ENCODE measurements at places on chromosomes 5 and 9. TPM values are rescaled to one million over a fixed set of nuclear protein-coding genes. Genes with fewer than 3 reads are reported as not detected.

SMIM27 gene
- 6.5 TPM for total RNA-seq

SHC3 gene
- total RNA-seq: 0.05 TPM

FOXD4 gene
- total RNA-seq: 0.19 TPM

CTSV gene
- 0.83 TPM for total RNA-seq

SAXO1 gene
- total RNA-seq: not detected

GRCh38 chr9:98897745-98898144, 46.0 kb upstream of the COL15A1 start:
- DNase-seq: no peak

GRCh38 chr9:98256756-98257155, 1.3 kb upstream of the TBC1D2 start:
- peak; percentile 14 for DNase-seq

DNA sequence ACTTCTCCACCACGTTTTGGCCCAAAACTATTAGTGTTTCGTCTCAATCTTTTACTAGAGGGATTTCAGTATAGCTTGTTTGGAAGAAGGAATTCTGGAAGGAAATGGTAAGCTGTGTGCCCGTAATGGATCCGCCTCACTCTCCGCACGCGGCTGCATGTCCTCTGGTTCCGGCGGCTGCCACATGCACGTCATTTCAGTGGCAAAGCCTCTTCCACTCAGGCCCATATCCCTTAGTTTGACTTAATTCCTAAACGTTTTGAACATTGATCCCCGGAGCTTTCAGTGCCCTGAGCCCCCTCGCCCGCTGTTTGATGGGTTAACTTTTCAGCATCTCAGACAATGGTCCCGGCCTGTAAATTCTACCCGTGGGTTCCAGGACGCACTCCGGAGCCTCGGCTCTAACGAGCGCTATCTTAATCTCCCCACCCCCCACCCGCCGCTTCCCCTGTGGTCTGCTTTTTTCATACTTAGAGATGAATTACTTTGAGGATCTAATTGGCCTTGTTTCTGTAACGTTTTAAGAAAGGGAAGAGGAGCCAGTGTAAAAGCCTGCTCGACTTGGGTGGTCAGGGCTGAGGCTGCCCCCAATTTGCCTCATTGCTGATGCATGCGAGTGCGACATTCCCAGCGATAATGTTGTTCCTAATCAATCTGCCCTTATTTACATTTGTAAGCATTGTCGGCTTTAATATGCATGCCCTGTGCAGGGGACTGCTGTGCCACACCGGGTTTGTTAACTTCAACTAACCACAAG, 4.6 kb downstream of the PTCH1 start:
- DNase-seq: no peak

- DNase-seq: no peak
Measured at GRCh38 chr5:167525004-167525403, 766.4 kb upstream of the WWC1 start.

GRCh38 chr9:110156902-110157301, 51.1 kb downstream of the C9orf152 start:
- peak; percentile 62 for DNase-seq

DNA sequence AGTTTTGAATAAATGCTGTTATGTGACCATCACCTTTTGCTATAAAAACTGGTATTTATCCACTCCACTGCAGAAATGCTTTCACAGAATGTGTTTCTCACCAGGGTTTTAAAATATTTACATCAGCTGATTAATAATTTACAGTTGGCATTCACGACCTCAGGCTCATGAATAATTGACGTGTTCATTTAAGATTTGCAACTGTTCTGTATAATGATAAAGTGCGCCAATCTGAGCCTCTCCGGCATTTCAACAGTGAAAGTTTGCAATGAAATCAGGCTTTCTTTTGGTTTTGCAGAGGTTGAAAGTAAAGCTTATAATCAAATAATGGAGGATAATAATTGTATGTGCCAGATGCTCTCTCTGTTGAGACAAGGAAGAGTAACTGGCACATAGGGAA, 434.9 kb downstream of the ICE1 start:
- no peak for DNase-seq

GRCh38 chr9:75491533-75491932, 398.9 kb upstream of the PCSK5 start:
- DNase-seq: no peak

- no peak for DNase-seq
Measured at GRCh38 chr5:110872963-110873362, 134.2 kb downstream of the SLC25A46 start.

DNA sequence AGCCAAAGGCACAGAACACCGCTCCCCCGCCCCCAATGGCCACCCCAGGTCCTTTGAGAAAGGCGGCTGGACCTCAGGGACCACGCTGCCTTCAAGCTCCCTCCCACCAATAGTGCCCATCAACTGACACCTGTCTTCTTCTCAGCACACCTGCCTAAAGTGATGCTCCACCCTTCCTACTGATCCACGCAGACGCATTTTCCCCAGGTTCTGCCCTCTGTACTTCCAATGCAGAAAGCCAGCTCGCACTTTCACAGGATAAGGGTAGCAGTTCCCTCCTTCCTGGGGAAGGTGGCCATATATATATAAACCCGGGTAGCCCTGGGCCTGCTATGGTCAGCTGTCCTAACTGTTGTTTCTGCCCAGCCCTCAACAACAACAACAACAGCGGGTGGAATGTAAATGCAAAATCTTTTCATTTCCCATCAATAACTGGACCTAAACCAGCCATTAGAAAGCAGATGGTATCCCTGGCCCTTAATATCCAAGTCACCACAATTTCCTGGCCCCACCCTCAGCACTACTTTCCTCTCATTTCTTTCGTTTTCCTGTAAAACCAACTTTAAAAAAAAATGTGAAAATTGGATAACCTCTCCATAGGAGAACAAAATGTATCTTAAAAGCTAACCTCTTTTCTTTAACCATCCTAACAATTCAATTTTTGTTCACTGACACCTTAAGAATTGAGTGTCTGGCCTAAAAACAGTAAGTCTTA, 1.7 kb downstream of the GOLM1 start:
- no peak for DNase-seq

- no peak for DNase-seq
Measured at GRCh38 chr5:156991714-156992113, 28.7 kb upstream of the TIMD4 start.

DNA sequence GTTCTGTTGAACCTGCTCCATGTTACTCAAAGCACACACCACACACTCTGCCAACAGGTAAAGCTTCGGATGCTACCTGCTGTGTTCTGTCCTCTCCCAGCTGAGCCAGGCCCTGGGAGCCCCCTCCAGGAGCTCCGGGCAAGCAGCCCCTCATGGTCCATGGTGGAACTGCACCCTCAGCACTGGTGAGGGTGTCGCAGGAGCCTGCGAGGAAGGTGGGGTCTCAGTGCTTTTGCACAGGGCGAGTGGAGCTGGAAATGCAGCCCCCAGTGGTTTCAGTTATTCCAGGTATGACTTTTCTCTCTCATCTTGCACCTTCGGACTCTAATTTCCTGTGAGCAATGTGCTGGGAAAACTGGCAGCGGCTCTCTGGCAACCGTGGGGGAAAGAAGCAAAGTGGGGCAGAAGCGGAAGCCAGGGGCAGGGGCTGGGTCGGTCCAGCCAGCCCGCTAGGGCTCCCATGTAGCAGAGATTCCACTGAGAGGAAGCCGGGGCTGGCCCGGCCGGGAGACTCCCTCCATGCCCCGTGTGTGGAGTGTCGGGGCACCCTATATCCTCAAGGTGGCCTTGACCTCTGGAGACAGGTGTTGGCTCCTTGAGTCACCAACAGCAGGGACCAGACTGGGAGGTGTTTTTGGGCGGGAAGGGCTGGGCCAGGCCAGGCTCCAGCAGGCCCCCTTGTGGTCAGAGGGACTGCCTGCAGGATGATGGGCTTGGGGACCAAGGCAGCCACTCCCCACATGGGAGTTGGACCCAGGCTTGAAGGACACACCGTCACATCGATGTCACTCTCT, 75.6 kb upstream of the PRSS3 start:
- DNase-seq: no peak

- DNase-seq: no peak
Measured at GRCh38 chr5:160047423-160047822, 38.5 kb downstream of the TTC1 start.

DNA sequence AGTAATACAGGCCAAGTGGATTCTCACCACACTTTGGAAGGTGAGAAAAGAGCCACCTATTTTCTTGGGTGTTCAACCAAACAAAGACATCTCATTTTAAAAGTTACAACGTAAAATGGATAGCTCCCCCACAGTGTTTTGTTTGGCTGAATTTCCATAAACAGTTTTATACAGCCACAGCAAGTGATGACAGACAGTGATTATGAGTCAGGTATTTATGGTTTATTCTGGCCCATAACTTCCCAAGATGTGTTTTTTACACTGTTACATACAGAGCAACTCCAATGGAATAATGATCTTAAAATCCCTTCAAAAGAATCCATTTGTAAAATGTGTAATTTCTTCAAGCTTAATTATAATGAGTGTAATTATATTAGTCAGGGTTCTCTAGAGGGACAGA, 421.3 kb downstream of the TLE1 start:
- peak; percentile 16 for DNase-seq

DNA sequence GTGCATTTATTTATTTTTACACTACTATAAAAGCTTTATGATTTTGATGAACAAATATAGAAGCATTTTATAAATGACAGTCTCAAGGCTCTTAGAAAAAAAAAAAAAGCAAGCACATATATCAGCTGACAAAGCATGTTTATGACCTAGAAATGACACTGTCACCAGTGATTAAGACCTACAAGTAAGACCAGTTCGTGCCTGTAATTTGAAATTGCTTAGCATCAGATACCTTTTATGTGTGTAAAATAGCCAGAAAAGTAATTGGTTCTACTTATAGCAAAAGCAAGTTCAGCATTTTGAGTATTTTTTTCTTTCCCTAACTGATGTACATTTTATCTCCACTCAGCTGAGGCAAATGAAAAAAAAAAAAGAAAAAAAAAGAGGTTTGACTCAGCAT, 808.4 kb downstream of the CDH18 start:
- DNase-seq: no peak

GRCh38 chr9:105244734-105245028, 230 bp downstream of the SLC44A1 start:
- no peak for DNase-seq

GRCh38 chr9:121962421-121962820, 130.7 kb downstream of the TTLL11 start:
- DNase-seq: no peak

DNA sequence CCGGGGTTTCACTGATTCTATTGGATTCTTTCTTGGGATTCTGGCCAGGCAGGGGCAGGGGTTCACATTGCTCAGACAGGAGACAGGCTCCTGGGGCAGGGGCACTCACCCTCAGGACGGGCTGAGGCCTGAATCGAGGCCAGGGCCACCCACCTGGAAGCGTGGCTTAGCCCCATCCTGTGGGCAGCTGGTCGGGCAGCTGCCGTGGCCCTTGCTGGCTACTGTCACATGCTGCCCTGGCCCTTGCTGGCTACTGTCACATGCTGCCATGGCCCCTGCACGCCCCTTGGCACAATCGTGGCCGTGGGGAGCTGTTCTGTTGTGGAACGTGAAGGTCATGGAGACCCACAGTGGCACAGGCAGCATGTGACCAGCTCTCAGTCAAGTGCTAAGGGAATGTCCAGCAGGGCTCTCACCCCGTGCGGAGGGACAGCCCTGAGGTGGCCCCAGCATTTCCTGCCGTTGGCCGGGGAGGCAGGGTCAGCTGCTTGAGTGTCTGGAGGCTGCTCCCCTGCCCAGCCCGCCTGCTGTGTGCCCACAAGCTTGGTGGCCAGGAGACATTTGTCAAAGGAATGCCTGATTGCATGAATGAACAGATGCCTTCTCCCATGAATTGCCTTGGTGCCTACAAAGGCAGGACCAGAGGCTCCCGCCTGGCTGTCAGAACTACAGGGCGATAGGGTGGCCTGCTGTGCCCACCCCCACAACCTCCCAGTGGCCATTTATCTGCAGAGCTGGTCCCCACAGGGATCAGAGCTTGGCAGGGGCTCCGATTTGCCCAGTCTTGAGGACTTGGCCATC, 16.9 kb upstream of the TMEM250 start:
- DNase-seq: peak; percentile 90

- no peak for DNase-seq
Measured at GRCh38 chr5:131993676-131994075, 17.8 kb downstream of the ACSL6 start.

DNA sequence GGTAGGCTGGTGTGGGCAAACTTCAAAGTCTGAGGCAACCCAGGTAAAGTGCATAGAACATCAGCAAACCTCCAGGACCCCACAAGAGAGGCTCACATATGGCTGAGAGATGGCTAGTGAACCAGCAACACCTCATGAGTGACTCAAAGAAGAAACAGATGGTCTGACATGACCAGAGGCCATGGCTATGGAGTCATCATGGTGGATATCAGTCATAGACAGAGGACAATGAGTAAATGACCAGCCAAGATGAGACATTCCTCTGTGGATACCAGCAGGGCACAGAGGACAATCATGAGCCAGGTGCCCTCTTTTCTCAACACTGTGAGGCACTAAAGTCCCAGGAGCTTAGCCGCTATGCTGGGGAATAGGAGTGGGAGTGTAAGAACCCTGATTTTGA, 180.8 kb downstream of the RASEF start:
- no peak for DNase-seq

GRCh38 chr9:129481424-129481809, 139.5 kb downstream of the C9orf50 start:
- no peak for DNase-seq

GRCh38 chr5:31027721-31028120, 165.8 kb upstream of the CDH6 start:
- no peak for DNase-seq

GRCh38 chr9:91089405-91090129, 272.2 kb downstream of the AUH start:
- peak; percentile 56 for DNase-seq

GRCh38 chr9:27371382-27371781, 74.4 kb upstream of the EQTN start:
- DNase-seq: no peak

- DNase-seq: no peak
Measured at GRCh38 chr5:150209099-150209635, 19.3 kb downstream of the SLC6A7 start.

DNA sequence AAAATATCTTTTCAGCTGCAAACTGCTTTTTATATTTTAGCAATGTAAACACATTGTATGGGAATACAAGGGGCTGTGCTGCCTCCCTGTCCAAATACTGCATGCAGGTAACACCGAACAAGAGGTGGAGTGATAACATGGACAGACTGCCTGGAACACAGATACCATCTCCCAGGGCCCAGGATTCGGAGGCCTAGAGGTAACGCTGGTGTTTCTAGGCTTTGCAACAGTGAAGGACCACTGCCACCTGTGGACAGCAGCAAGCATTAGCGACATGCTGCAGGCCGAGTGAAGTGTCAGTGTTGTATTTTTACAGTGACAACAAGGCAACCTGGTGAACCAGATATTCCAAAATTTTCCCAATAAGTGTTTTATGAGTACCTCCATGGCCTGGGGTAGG, 379.1 kb downstream of the DMRT2 start:
- DNase-seq: no peak
